ENCODE measurements at places on chromosomes 4 and X.

DNA sequence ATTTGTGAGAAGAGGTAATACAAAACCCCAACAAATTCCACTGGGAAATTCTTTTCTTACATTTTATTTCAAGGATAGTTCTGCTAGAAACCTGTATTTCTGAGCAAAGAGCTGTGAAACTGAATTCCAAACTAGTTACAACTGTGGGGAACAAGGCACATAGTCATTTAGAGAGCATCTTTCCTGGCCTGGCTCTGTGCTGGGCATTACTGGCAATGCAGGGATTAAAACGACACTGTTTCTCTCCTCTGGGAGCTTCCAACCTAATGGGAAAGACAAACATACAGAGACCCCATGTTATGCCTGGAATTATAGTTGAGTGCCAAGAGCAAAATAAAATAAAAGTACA lies 36.5 kb downstream of the SUPT20HL1 start:
- no peak for DNase-seq

GRCh38 chrX:35919536-35920309 lies at the start of gene CFAP47:
TSS of gene CFAP47 (plus strand) at chrX:35919734. CDS start at chrX:35919800, 66 bp downstream.
- DNase-seq, result no peak

GRCh38 chr4:70704931-70705182 lies 16.5 kb downstream of the UTP3 start:
- no peak for DNase-seq

DNA sequence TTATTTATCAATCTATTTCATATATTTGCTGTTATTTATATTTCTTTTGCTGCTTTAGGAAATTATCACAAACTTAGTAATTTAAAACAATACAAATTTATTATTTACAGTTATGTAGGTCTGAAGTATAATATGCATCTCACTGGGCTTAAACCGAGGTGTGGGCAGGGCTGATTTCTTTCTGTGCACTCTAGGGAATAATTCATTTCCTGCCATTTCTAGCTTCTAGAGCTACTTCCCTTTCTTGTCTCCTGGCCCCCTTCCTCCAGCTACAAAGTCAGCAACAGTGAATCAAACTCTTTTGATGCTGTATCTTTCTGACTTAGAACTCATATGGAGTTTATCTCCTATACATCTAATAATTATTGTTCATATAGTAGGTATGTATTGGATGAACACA lies 303.5 kb upstream of the ARSJ start:
- no peak for DNase-seq

DNA sequence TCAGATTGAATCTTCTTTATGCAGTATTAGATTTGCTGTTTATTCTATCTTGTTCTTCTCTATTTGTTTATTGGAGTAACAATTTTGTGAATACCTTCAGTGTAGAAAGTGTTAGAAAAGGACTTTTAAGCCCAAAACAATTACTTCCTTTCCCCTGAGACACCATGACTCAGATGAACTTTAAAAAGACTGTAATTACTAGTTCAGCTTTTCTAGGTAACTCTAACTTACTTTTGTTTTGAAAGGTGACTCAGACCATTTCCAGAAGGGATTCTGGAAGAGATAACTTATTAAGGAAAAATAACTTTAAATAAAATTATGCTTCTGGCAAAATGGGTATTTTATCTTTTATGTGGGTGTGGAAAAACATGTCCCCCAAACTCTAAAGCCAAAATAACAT lies 561.5 kb upstream of the PCDH10 start:
- no peak for DNase-seq
